Activated T-helper 1 cell treated with anti-CD3 and anti-CD28 coated beads, Interleukin-12 subunit alpha, Interleukin-12 subunit beta, Interleukin-2, Interleukin-4 antibody, amounts not matched to agents 30 ng/mL and 10 ng/mL and 1 ng/mL, durations not matched to agents 14 hours and 24 hours and 36 hours (primary cell): ENCODE measurements at places on chromosomes 1 and 21. TPM values are rescaled to one million over a fixed set of nuclear protein-coding genes. Genes with fewer than 3 reads are reported as not detected.

GRCh38 chr21:35779690-35780570 lies 280.4 kb downstream of the SETD4 start:
- DNase-seq = no peak

DNA sequence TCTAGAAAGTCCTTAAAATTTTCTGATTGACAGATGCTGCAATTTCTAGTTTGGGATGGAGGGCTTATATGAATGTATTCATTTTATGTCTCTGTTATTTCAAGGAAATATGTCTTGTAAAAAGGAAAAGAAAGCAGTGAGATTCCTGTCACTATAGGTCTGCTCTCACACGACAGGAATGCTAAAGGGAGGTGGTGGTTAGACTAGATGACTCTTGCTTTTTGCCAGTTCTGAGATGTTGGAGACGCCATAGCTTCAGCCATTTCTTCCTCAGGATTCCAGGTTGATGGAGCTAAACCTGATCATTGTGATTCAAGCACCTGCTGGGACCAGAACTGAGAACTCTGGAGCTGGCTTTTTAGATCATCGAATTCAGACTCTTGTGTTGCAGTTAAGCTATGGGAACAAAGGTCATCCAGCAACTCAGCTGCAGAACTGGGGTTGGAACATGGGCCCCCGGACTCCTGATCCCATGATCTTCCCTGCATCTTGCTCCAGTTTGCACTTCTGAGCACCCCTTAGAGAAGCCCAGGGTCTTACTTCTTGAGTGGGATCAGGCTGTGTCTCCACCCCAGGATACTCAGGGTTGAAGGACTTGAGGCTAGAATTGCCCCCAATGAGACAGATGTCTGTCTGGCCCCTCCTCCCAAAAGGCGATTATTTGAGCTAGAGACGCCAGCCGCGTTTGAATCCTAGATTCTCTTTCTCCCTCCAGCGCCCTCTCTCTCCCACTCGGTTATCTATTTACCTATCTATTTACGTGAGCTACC lies 46.7 kb upstream of the FOXO6 start:
- no peak for DNase-seq

DNA sequence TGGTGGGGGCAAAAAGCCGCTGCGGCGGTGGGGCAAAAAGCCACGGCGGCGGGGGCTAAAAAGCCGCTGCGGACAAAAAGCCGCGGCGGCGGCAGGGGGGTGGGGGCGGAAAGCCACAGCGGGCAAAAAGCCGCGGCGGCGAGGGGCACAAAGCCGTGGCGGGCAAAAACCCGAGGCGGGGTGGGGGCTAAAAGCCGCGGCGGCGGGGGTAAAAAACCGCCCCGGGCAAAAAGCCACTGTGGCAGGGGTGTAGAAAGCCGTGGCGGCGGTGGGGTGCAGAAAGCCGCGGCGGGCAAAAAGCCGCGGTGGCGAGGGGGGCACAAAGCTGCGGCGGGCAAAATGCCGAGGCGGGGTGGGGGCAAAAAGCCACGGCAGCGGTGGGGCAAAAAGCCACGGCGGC lies 3901.8 kb downstream of the SRGAP2C start:
- DNase-seq = no peak

- no peak for DNase-seq
These were observed 3.4 kb upstream of the FAM131C start for GRCh38 chr1:16076865-16077238.

DNA sequence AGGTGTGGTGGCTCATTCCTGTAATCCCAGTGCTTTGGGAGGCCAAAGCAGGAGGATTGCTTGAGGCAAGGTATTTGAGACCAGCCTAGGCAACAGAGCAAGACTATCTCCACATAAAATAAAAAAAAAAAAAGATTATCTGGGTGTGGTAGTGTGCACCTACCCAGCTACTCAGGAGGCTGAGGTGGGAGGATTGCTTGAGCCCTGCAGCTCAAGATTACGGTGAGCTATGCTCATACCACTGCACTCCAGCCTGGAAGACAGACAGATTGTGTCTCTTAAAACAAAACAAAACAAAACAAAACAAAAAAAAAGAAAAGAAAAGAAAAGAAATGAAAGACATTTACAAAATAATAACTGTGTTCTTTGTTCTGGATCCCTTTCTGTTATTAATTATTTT lies 6.1 kb upstream of the TLCD4 start:
- no peak for DNase-seq

GRCh38 chr1:55213885-55214211 lies 1.3 kb downstream of the USP24 start:
- DNase-seq = no peak

GRCh38 chr1:205508227-205508714 lies 3.8 kb downstream of the CDK18 start:
- DNase-seq = no peak

DNA sequence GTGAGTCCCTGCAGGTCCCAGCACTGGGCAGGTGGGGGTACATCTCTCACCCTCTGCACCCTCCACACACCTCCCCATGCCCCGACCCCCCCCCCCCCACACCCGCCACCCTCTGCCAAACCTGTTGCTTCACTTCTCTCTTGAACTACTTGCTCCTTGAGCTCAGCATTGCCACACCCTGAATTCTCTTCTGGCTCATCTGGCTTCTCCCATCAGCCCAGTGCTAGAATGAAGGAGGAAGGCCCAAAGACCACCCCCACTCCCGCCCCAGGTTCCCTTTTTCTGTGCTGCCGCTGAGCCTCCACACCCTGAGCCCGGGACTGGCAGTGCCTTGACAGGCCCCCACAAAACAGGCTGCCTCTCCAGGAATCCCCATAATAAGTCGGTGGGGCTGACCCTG lies 6.4 kb upstream of the TNNI1 start:
- no peak for DNase-seq

DNA sequence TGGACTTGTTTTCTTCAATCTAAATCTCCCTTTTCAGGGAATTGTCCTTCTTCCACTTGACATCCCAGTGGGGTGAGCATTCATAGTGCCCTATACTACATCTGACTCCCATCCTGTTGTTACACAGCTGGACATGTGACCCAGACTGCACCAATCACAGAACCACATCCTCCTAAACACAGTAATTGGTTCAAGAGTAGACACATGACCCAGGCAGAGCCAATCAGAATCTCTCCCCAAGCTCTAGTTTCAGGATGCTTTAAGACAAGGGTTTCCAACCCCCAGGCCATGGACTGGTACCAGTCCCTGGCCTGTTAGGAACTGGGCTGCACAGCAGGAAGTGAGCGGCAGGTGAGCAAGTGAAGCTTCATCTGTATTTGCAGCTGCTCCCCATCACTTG lies 5.6 kb upstream of the DDOST start:
- DNase-seq = no peak

The TMEM50B gene
- total RNA-seq = 12.0 and 14.0 TPM in 2 replicates

The ACBD6 gene
- 49.4 and 50.9 TPM in 2 replicates for total RNA-seq

The SMCP gene
- not detected in 2 replicates for total RNA-seq

The SLFNL1 gene
- 0.18 TPM in 1 of 2 replicates, not detected in the other for total RNA-seq
